ENCODE measurements at places on chromosomes 4 and X.

DNA sequence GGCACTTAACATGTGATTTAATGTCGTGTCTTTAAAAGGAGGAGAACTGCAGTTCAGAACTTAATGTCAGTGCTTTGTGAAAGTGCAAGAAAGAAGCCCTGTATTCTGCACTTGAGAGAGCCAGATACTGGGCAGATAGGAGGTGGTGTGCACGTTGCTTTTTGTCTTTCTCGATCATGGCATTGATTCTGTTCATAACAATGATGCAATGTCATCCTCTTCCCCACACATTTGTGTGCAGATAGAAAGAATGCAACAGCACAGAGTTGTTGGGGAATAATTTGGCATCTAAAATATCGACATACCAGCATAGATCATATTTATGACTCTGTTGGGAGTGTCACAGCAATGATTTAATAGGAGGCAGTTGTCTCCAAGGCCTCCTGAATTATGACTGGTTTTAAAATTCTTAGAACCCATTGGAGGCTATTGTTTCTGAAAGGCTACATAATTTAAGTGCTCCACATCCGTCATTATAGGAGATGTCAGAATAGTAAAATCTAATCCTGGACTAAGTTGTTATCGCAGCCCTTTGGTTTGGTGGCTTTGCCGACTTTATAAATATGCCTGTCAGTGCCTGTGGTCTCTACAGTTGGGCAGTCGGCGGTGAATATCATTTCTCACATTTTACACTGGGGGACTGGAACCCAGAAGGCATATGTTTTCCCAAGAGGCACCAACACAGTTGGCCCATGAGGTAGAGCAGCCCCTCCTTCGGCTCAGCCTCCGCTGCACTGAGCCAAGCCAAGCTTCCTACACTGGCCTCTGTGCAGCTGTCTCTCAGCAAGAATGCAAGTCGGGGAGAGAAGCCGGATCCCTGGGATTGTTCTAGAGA lies 124.9 kb downstream of the PTTG2 start:
- DNase-seq = no peak

DNA sequence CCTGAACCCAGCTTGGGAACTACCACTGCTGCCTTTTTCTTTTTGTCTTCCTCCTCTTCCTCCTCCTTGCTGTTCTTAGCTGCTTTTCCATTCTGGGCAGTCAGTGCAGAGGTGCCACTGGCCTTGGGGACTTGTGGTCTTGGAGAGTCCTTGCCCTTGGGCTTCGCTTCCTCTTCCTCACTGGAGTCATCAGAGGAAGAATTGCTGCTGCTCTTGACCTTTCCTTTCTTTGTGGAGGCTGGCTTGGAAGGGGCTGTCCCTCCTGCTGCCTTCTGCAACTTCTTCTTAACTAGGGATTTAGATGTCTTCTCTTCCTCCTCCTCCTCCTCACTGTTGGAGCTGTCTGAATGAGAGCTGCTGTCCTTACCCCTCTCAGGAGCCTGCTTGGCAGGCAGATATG lies 53.2 kb downstream of the FAM9B start:
- DNase-seq = no peak

GRCh38 chrX:103864886-103865534 lies 33.0 kb upstream of the RAB9B start:
- no peak for DNase-seq

- DNase-seq = no peak
Observed at GRCh38 chrX:150779385-150779784, 86.2 kb downstream of the MTMR1 start.

DNA sequence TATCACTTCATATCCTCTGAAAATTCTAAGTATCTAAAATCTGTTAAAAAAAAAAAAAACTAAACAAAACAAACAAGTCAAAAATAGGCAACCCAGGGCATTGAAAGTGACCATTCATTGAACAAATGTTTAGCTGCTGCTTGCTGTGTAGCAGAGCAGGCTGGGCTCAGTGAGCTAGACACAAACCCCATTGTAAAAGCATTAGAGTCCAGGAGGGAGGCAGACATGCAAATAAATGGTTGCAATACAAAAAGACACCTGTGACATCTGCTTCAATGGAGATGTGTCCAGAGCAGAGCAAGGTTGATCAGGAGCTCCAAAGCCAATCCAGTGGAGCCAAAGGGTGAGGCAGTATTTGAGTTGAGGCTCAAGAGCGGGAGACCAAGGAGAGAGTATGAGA lies 267.3 kb upstream of the GATB start:
- no peak for DNase-seq

- peak; percentile 19 for DNase-seq
Observed at GRCh38 chr4:74038425-74039314, at the start of gene CXCL3. CXCL3 (minus strand) TSS chr4:74038689; CDS start chr4:74038611, 78 bp downstream.

- peak; percentile 10 for DNase-seq
Observed at GRCh38 chrX:110665223-110666002, 130.2 kb downstream of the CHRDL1 start.

- no peak for DNase-seq
Observed at GRCh38 chrX:43728966-43729365, 72.9 kb downstream of the MAOA start.

- DNase-seq = no peak
Observed at GRCh38 chr4:168867128-168867527, 142.9 kb downstream of the CBR4 start.

DNA sequence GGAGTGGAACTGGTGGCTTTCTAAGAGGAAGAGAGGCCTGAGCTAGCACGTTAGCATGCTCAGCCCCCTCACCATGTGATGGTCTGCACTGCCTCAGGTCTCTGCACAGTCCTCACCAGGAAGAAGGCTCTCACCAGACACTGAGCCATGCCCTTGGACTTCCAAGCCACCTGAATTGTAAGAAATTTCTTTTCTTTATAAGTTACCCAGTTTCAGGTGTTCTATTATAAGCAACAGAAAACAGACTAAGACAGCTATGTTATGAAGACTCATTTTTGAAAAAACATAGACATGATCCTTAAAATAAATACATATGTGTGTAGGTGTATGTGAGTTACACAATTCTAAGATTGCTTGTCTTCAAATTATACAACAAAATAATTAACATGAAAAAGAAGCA lies 74.7 kb downstream of the CEP44 start:
- no peak for DNase-seq

DNA sequence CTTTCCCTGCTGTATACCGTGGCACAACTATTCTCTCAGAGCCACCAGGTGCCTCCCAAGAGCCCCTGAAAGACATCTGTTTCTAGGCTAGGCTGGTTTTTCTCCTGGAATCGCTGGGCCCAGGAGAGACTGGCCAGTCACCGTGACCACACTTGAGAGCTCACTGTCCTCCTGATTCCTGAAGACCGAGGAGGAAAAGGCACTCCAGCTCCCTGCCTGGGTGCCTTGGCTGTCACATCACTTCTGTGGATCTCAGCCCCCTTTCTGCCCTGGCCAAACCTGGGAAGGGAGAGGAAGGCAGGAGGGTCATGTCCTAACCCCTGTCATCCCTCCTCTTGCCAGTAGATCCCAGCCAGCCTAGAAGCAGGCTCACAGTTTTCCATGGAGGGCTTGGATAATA lies 54.7 kb upstream of the LAS1L start:
- no peak for DNase-seq

GRCh38 chr4:154944996-154945395 lies 163.9 kb downstream of the RBM46 start:
- no peak for DNase-seq

GRCh38 chrX:12153741-12154140 lies 15.5 kb downstream of the FRMPD4 start:
- no peak for DNase-seq

- DNase-seq = no peak
Observed at GRCh38 chr4:140100771-140101170, 53.2 kb downstream of the MAML3 start.

GRCh38 chrX:145405012-145405411 lies 157.7 kb downstream of the SPANXN1 start:
- DNase-seq = no peak

- DNase-seq = no peak
Observed at GRCh38 chr4:41379230-41379629, 122.5 kb downstream of the UCHL1 start.

- no peak for DNase-seq
Observed at GRCh38 chrX:99914635-99915034, 495.4 kb downstream of the PCDH19 start.

DNA sequence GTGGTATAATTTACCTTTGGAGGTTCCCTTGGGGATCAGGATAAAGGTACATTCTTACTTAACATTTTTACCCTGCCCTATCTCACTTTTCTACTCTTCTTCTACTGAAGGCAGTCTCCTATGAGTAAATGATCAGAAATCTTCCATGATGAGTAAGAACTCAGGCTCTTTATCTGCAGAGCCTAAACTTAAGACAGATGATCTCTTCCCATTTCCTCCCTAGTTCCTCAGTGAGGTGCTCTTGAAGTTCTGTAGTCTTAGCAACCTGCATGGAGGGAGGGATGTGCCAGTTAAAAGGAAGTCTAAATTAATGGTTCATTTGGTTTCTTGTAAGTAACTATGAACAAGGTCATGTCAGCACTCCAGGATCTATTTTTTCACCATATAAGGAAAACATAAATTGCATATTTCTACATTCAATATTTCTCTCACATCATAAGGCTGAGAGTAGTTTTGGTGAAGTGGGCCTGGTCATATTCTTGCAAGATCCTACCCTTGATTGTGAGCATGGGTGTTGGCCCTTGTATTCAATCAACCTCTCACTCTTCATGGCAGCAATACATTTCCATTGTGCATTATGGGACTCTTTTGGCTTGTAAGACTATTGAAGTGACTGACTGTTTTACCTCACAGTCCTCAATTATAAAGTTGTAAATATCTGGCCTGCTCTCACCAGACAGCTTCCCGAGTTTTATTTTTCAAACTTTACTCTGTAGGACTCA lies 295.5 kb downstream of the SLC7A11 start:
- no peak for DNase-seq

- DNase-seq = no peak
Observed at GRCh38 chrX:40207626-40208025, 109.9 kb upstream of the BCOR start.

DNA sequence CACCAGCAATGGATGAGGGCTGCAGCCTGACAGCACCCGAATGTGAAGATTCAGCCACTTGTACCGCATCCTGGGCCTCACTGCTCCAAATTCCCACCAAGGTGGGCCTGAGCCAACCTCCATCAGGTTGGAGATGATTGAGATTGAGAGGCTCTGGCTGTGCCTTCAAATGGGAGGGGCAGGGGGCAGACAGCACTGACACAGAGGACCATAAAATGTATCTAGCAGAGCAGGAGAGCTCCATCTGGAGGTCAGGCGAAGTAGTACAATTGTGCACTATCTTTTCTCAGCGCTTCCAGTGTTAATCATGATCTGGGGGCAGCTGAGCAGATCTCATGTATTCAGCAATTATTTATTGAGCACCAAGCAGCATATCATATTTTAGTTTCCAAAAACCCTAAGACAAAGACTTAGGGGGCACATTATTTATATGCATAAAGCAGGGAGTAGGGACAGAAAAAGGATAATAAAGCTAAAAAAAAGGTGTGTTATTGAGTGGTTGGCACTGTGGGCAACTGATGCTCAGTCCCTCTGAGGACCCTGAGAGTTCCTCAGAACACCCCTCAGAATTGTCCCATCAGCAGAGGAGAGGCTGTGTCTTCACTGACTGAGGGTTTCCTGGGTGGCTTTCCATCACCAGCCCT lies 31.6 kb upstream of the C1QTNF7 start:
- peak; percentile 51 for DNase-seq

DNA sequence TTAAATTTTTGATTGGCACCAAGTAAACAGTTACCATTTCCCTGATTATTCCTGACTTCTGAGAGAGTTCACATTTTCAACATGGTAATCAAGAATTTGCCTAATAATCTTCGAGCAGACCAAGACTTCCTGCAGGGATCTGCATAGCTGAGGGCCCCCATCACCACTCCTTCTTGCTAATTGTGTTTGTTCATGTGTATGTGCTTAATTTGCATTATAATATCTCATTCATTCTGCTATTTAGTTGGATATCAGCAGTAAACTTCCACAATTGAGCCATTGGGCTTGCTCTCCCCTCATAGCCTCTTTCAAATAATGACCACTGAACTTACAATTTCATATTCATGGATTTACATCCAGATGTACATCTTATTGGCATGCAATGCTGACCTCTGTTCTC lies 292.5 kb downstream of the SPATA18 start:
- no peak for DNase-seq

GRCh38 chrX:2589186-2590020 lies 88.6 kb upstream of the DHRSX start:
- no peak for DNase-seq

DNA sequence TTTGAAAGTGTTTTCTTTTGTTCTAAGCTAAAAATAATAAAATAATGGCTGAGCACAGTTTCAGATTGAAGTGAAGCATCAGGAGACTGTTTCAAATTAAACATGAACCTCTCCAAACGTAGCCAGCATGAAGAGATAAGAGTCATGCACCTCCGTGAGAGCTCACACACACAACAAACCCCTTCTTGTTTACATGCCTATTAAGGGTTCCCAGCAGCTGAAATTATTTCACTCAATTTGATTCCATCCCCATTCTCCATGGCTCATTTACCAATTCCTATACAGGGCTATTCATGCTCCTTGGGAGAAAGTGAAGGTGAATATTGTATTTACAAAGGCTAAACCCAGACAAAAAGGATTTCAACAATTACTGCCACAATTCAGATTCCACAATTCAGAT lies 954.1 kb upstream of the INTU start:
- DNase-seq = no peak

GRCh38 chr4:30948653-30949052 lies 228.5 kb downstream of the PCDH7 start:
- DNase-seq = no peak

DNA sequence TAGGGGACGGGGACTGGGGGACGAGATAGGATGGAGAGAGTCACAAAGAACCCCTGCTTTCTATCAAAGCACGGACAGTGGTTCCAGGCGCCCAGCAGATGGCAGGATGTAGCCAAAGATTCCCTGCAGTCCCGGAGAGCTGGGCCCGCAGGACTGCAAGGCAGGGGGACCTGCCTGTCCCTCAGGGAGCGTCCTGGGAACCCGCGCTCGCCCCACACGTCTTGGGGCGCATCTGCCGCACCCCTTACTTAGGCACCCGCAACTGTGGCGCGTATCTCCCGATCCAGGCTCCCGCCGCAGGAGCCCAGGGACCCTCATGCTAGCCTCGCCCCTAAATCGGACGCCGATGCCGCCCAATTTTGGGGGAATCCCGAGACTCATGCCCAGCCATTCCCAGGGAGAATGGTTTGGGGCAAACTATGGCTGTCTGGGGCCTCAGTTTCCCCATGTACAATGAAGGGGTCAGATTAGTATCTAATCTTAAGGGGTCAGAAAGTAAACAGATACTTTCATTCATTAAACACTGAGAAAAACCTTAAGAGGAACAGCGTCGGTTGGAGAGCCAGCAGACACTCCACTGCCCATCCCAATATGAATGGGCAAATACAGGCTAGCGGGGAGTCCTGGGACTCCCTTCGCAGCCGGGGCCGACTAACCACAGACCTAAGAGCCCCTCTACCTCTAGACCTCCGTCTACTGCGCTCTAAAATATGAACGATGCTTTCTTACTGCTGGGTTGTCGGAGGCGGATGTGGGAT lies 581 bp upstream of the STK32B start:
- peak; percentile 77 for DNase-seq

GRCh38 chr4:99507349-99507748 lies 3.5 kb upstream of the C4orf17 start:
- DNase-seq = no peak
